Activated CD4-positive, CD25-positive, alpha-beta regulatory T cell (primary cell): ENCODE measurements at places on chromosomes 7 and 10.

- DNase-seq = no peak
These were observed 186.4 kb downstream of the PDE1C start for GRCh38 chr7:31883761-31884164.

- no peak for DNase-seq
These were observed 56.9 kb downstream of the ADK start for GRCh38 chr10:74207691-74208480.

- no peak for DNase-seq
These were observed 71.3 kb downstream of the PFKFB3 start for GRCh38 chr10:6274040-6274439.

GRCh38 chr10:43136432-43136831, 1.8 kb upstream of the CSGALNACT2 start:
- no peak for DNase-seq

GRCh38 chr7:11607686-11608085, 224.3 kb downstream of the THSD7A start:
- DNase-seq = no peak

- DNase-seq = no peak
These were observed 161.1 kb downstream of the CRPPA start for GRCh38 chr7:16260236-16260728.

GRCh38 chr10:74039561-74040145, 41.7 kb downstream of the VCL start:
- DNase-seq = no peak

DNA sequence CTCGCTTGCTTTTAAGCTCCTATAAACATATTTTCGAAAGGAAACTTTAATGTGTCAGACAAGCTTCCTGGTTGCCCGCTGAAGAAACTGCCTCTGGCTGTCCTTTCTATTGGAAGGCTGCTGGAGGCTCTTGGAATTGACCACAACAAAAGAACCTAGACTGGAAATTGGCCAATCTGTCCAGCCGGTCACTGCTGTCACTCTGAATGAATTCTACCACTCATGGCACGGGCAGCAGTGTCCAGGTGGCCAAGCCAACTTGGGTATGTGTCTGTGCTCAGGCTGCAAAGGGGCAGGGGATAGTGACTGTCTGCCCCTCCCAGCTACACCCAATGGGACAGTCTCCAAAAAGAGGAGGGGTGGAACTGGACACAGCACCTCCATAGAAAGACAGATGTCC, 57.6 kb downstream of the CDH23 start:
- no peak for DNase-seq

- no peak for DNase-seq
These were observed 232.7 kb downstream of the PHF14 start for GRCh38 chr7:11206177-11206899.

GRCh38 chr10:32956365-32957197, 1.4 kb downstream of the ITGB1 start:
- no peak for DNase-seq

DNA sequence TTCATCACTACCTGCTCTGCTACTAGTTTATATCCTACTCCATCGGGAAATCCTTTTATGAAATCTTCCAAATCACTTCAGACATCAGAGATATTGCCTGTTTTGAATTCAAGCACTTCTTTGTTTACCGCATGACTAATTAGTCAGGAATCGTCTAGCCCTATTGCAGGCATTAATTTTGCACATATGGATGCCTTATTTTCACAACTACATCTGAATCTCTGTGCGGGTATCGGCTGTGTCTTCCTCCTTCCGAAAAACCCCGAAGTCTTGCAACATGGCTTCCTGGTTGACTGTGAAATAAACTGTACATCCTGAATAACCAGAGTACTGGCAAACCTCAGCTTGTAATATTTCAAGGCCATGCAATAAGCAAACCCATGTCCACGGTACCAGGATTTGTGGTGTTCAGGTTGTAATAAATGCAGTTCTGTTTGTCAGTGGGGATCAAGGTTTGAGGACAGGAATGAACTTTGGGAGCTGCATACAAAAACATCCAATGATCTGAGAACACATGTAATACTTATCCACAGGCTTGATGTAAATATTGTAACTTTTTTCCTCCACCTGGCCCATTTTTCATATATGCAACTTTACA, 642.1 kb downstream of the PARD3 start:
- DNase-seq = no peak

DNA sequence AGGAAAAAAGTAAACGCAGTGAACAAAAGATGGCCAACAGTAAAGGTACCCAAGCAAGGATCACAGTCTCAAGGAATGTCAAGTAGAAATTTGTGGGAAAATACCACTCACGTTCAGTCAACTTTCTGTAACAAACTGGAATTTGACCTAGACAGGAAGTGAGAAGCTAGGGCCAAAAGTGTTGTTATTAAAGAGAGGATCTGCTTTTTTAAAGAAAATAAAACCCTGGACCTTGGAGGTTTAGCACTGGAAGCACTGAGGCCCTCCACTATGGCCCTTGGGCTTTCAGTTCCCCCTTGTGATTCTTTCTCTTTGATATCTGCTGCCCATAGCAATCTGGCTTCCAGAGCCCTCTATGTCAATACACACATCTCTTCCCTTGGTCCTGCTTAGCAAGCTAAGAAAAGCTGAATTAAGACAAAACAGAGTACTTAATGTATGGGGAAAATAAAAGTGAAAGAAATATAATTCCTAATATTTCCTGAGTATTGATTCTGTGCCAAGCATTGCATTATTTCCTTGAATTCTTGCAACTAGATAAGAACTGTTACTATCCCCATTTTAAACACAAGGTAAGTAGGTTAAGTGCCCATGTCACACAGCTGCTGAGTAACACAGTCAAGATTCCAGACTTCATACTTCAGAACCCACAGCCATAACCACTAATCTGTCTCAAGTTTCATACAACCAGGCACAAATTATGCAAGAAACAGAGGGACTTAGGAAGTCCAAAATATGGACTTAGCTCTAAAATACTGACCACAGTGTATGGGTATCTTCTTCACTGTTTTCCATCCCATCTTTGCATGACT, 2.6 kb upstream of the ZNF438 start:
- DNase-seq = no peak

DNA sequence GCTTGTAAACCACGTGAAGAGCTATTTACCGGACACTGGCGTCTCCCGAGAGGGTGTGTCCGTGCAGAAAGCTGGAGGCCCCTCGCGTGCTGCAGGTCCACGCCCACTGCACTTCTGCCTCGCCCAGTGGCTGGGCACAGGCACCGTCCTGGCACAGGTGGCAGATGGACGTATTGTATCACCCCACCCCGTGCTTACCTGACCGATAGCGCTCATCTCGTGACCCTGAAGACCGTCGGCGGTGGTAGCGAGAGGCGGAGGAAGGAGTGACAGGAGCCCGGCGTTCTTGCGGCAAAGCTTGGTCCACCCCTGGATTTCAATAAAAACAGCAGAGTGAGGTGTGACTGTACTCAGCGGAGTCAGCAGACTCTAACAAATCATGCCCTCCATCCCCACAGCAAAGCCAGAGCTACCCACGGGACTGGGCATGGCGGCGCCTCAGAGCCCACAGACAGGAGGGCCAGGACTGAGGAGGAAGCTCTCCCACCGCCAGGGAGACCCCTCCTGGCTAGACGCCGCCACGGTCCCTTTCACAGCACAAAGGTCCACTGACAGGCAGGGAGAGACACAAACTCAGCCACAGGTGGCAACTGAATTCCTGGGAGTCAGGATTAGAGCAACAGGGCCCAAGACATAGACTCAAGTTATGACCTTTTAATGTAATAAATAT, 217.1 kb downstream of the DIP2C start:
- no peak for DNase-seq

DNA sequence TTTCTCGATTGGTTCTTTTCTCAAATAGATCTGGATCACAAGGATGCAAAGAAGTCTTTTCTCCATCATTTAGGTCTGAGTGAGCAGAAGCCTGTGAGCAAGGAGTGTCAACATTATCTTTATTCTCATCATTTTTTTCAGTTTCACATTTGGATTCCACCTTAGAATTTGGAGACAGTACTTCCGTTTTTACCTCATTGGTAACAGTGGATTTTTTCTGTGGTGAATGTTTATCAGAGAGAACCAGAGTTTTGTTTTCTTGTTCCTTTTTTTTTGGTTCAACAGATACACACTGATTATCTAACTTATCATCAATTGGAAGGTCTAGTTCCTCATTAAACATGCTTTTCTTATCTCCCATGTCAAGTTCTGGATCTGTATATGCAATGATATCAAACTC, 151.3 kb downstream of the GALNT11 start:
- DNase-seq = no peak

- no peak for DNase-seq
These were observed 155.1 kb downstream of the BICC1 start for GRCh38 chr10:58667658-58668310.

- DNase-seq = peak; percentile 44
These were observed 882 bp upstream of the LRRC61 start for GRCh38 chr7:150322114-150322832.

DNA sequence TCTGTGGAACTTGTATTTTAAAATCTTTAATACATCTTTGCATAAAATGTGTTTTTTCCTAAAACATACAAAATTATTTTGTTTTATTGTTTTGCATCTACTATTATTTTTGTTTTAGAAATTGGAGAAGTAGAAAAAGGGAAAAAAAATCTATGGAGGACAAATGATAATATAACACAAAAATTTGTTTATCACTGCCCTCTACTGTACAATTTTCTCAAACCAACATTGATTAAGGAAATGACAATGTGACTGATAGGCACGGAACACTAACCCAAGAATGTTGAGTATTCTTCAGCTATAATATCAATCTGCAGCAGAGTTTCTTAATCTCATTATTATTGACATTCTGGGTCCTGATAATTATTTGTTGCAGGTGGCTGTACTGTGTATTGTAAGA, 9.5 kb upstream of the ING3 start:
- no peak for DNase-seq

- no peak for DNase-seq
These were observed 15.4 kb downstream of the PIP4K2A start for GRCh38 chr10:22698941-22699440.
